ENCODE measurements at places on chromosomes 6 and 20.

DNA sequence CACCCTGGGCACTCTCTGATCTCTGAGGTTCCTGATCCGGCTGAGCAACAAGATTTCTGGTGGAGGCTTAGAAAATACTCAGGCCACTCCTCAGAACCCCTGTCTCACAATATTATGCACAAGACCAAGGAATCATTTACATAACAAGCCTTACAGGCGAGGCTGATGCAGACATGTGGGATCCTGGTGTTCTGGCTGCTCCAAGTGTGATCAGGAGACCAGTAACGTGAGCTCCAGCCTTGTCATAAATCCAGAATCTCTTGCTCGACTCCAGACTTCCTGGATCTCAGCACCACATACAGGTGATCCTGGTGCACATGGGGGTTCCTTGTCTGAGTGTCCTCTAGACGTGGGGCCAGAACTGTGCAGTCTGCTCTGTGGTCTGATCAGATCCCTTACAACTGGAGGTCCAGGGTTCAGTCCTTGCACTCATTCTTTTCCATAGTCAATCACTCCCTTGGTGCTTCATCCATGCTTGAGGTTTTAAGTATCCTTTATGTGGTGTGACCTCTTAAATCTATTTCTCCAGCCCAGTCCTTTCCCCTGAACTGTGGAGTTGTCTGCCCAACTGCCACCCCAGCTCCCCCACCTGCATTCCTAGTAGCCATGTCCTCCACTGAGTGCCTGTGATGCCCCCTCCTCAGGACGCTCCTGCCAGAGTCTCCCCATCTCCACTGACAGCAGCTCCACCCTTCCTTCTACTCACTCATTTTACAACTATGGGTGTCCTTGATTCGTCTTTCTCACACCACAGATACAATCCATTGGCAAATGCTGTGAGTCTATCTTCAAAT lies 5.1 kb downstream of the HLA-C start:
- no peak for DNase-seq

DNA sequence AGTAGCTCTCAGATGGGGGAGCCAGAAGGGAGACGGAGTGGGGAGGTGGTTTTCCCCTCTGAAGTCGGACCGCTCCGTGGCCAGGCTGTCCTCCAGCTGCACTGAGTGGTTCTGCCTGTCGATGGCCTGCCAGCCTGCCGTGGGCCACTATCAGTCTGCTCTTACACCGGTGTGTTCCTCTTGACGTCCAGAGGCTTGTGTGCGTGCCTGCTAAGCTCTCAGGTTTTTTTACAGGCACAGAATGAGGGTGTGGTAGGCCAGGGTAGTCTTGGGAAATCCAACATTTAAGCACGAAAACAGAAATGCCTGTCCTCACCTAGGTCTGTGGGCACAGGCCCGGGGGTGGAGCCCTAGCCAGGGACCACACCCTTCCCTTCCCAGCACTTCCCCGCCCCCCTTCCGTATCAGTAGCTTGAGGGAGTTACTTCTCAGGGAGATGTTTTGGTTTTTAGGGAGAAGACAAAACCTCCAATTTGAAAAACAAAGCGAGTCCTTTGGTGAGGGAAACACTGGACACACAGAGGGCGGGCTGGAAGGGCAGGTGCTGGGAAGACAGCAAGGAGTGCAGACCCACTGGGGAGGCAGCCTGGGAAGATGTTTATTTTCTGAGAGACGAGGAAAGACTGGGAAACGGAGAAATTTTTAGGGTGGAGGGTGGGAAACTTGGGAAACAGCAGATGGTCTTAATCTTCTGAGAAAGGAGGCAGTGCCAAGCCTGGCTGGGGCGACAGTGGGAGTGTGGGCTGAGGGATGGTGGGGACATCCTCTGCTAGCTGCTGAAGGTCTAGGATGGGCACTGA lies 106.5 kb downstream of the LY86 start:
- no peak for DNase-seq

DNA sequence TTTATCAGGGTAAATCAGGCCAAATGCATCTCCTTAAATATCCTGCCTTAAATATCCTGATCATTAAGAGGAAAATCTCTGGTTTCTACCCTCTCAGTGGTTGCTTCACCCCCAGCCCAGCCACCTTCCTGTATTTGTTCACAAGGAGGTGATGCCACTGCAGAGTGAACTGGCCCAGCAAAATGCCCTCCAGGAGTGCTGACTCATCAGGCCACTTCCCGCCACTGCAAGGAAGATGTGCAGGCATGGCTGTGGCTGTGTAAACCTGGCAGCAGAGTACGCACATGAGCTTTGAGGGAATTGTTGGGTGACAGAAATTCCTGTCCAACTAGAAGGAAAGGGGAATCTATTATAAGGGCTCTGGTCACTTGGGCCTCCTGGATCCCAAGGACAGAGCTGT lies 13.8 kb downstream of the NQO2 start:
- no peak for DNase-seq

DNA sequence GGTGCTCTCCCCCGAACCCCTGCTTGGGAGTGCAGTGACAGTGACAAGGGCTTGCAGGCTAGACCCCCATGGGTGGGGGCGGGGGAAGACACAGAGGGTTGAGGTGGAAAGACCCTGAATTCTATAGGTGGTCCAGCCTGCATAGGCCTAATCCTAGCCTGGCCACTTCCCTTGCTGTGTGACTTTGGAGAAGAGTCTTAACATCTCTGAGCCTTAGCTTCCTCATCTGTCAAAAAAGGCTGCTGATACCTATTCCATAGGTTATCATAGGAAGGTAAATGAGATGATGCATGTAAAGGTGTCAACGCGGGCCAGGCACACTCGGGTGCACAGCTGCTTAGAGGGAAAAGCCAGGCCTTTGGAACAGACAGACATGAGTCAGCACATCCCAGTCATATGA lies 15.8 kb downstream of the BPIFB4 start:
- no peak for DNase-seq

DNA sequence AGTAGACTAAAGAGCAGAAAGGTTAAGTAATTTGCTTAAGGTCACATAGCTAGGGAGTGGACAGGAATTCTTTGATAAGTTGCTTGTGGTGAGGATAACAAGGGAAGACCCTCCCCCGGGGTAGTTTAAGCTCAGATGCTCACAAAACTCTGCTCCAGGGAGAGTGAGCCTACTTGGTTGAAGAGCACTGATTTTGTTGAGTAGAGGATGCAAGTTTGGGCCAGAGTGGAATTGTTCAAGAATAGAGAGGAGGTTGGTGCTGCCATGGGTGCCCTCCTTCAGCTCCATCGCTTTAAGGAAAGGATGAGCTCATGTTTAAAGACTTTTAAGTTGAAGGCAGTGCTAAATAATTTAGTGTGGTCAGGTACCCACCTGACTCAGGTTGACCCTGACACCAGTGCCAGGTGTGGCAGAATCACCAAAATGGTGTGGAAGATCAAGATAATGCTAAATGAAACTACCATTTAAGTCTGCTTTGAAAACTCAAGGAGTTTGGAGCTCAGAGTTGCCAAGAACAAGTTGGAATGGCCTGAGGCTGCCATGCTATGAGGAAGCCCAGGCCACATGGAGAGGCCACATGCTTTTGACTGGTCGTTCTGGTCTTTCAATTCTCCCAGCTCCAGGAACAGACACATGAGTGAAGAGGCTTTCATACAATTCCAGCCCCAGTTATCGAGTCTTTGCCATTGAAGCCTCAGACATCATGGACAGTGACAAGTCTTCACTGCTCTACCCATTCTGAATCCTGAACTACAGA lies 8.0 kb upstream of the TCF15 start:
- DNase-seq = no peak

DNA sequence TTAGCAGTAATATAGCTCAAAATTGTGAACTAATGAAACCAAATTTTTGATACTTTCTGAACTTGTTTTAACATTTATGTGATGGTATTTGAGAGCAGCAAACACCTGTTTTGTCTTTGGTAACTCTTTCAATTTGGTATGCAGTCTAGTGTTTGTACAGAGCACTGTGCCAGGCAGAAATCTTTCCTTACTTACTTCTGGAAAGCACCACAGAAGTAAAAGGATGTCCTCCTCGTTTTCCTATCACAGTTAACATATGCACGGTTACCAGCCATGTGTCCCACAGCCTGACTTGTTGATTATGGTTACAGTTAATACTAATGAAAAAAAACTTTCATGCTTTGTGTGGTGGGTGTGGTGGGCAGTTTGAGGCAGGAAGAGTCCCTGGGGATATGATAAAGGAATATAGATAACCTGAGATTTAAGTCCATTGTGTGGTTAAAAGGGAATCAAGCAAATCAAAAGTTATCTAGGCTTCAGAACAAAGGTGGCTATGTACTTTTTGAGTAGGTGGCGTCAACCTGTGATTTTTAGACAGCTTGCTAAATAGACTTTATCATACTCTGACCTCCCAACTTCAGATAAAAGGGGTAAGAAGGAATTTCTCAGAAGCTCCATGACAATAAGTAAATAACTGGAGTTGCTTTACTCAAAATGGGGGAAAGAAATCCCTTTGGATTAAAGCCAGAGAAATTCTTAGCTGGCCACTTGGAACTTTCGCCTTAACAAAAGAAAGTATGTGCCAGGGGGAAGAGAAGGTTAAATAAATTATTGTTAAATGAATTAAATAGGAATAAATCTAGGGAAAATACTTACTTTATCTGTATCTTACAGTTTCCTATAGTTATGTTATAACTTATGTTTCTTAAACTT lies 20.1 kb upstream of the COL10A1 start:
- DNase-seq = no peak

GRCh38 chr6:89508755-89509563 lies 76.0 kb downstream of the ANKRD6 start:
- no peak for DNase-seq

GRCh38 chr6:40251637-40252300 lies 317.5 kb upstream of the MOCS1 start:
- DNase-seq = no peak

- no peak for DNase-seq
Observed at GRCh38 chr6:156167625-156168071, 609.5 kb upstream of the ARID1B start.

DNA sequence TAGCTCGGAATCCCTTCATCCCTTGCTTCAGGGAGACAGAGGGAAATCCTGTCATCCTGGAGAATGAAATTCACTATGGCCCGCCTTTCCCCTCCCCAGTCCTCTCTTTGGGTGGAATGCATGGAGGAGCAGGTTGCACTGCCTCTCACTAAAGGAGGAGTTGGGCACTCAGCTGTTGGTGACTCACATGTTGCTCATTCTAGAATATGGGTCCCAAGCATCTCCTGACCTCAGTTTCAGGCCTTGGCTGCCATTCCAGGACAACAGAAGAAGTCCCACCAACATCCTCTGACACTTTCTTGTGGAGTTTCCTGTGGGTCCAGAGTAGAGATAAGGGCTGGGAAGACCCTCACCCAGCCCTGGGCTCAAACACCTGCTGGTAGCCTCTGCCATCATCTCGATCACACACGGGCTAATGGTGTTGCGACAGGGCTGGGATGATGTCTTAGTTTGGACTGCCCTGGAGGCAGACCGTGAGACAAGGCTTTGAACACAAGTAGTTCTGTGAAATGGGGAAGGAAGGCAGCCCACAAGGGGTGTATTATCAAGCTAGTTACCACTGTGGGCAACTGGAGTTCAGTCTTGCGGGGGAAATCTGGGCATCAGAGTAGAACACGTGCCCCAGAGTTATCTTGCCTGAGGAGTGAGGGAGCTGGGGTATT lies 52.4 kb upstream of the RNF24 start:
- no peak for DNase-seq

- no peak for DNase-seq
Observed at GRCh38 chr6:150072201-150072600, 3.3 kb upstream of the ULBP3 start.

DNA sequence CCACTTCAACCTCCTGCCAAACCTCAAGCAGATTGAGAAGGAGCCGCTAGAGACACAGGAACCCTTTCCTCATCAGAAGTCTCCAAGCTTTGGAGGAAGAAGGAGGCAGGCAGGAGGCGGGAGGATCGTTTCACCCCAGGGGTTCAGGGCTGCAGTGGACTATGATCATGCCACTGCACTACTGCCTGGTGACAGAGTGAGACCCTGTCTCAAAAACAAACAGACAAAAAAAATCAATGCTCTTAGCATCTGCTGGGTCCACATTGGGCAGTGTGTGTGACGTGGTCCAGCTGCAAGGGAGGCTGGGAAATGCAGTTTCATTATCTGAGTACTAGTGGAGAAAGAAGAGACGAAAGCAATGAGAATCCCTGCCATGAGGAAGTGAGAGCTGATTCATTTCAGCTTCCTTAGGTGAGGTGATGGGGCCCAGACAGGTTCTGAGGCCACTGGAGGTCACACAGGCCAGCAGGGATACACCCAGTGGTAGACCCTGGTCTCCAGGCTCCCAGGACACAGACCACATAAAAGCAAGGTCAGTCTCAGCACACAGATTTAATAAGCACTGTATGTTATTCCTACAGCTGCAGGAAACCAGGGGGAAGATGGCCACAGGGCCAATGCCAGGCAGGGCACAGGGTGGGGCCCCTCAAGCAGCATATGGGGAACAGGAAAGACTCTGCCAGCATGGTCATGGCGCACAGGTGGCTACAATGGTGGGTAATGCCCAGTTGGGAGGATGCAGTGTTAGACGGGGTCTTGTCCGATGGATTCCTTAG lies 4.3 kb downstream of the GFRA4 start:
- DNase-seq = no peak

DNA sequence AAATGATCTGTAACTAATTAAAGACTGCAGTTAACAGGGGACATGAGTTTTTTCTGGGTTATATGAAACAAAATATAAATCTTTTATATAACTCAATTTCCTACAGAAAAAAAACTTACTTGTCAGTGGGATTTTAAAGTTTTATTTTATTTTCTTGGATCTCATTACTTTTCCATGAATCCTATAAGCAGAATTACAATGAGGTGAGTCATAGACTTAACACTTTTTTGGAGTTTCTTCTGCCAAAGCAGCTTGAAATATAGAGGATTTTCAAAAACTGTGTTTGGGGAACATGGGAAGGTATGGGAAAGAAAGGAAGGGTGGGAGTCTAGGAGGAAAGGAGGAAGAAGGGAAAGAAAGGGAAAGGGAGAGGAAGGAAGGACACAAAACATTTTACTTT lies 130.7 kb downstream of the AIG1 start:
- DNase-seq = no peak

DNA sequence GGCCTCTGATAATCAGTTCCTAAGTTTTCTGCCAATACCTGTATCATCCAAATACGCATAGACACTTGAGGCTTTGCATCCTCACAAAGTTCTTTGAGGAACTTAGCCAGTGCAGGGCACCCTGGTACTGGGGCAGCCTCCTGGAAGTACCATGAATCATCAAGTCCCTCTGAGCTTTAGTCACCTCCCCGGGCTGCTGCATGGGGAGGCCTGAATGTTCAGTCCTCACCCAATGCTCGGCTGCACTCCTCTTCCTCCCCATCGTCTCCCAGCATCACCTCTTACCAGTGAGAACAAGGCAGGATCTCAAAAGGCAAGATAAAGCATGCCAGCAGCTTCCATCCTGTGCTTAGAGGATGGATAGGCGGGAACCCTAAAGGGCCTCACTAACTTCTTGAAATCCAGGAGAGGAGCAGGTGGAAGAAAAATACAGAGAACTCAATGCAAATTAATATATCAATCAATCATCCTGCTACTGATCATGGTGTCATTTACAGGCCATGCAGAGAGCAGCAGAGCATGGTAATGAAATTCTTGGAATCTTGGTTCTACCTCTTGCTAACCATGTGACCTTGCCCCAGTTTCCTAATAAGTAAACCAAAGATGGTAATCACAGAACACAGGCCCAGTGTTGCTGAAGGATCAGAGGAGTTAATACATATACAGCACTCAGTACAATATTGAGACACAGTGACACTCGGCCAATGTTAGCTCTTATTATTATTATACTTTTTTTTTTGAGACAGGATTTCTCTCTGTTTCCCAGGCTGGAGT lies 4.7 kb upstream of the CCN6 start:
- DNase-seq = no peak

Measured in esophagus muscularis mucosa (tissue), 4 donors.